Stimulated activated CD8-positive, alpha-beta memory T cell treated with anti-CD3 and anti-CD28 coated beads, Interleukin-12 subunit alpha, Interleukin-12 subunit beta, amount 100 ng/mL, for 1 hour (primary cell): ENCODE measurements at places on chromosomes 13 and 19.

- no peak for DNase-seq
Observed at GRCh38 chr13:61831026-61831425, 415.4 kb upstream of the PCDH20 start.

DNA sequence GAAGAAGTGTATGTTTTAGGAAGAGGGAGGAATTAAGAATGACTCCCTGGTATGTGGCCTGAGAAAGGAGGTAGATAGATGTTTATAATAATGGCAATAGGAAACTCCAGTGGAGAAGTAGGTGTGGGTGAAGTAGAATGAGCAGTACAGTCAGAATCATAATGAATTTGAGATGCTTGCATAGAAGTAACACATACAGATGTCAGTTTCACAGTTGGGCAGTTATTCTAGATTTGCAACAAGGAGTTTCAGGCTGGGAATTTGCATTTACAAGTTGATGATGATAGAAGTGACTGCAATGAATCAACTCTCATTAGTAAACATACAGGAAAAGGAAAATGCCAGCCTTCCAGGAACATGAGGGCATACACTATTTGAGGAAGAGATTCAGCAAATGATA, 149.0 kb downstream of the SLITRK1 start:
- no peak for DNase-seq

GRCh38 chr19:23263870-23264590, 13.8 kb upstream of the ZNF724 start:
- DNase-seq, result no peak

DNA sequence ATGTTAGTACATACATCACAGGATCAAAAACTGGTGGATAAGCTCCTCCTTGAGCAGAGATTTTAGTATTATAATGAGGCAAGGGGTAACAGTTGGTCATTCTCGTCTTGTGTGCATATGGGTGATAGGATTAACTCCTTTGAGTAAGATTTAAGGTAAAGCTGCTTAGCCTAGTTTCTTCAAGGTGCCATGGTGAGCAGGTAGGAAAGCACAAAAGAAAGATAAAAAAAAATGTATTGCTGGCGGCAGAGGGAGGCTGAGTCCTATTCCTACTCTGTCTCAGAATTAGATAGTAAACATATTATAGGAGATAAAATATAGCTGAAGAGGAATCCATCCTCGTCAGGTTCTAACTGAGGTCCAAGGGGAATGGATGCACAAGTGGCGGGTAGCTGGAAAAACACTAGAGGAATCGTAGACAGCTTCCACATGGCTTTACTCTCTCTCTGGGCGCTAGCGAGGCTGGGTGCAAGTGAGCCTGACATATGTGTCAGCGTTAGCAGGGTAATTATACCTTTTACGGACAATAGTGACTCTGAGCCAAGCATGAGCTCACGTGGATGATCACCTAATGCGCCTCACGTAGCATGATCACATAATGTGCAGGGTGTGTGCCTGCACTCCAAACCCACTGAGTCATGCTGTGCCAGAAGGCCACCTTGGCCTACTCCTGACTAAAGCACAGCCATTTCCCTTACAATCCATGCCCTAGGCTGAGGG, 734.3 kb upstream of the MIR17HG start:
- no peak for DNase-seq

GRCh38 chr19:30521937-30522336, 149.8 kb downstream of the ZNF536 start:
- no peak for DNase-seq

DNA sequence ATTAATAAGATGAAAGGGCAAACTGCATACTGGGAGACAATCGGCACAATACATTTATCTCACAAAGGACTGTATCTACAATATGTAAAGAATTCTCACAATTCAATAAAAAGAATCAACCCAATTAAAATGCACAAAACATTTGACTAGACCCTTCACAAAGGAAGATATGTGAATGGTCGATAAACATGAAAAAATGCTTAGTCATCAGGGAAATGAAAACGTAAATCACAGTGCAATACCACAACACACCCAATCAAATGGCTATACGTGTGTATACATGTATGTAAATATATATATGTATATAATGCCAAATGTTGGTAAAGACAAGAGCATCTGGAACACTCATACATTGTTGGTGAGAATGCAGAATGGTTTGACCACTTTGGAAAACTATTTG, 21.9 kb upstream of the RFC3 start:
- DNase-seq, result no peak

- peak; percentile 77 for DNase-seq
Observed at GRCh38 chr13:41465241-41465847, 8.0 kb downstream of the RGCC start.

DNA sequence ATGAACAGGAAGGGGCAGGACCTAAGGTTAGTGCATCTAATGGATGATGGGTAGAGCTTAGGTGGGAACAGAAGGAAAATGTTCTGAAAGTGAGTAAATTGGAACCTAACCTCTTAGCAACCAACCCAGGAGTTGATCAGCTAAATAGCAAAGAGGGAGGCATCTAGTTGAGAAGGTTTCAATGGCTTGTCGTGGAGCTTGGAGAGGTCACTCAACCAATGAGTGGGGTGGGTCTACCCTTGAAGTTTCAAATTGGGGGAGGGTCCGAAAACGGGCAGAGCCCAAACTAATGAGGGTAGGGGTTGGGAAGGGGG, 5.7 kb upstream of the SHKBP1 start:
- DNase-seq, result no peak

DNA sequence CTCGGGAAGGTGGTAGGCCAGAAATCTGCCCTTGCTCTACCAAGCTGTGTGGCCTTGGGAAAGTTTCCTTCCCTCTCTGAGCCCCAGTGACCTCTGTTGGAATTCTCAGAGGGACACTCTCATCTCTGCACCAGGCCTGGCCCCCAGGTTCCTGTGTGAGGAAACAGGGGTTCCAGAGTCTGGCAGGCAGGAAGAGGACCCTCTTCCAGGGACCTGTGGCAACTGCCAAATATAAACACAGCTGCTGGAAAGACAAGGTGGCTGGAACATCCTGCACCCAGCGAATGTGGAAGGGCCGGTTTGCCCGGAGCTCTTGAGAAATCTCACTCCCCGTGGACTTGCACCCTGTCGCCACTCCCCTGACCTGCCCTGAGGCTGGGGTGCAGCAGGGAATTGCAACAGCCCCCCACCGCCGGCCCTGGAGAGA, 52.8 kb downstream of the GADD45B start:
- no peak for DNase-seq
